ENCODE measurements at places on chromosomes 11 and 22.

GRCh38 chr11:266676-267439, 11.3 kb upstream of the NLRP6 start:
- H3K27me3 ChIP-seq = peaks cover 5% of the 10 kb centered on the region
- no peak for DNase-seq
- H3K4me1 ChIP-seq = no peaks in the 10 kb centered on the region
- H3K4me3 ChIP-seq = no peak overlapping the region
- H3K27ac ChIP-seq = no peak overlapping the region

DNA sequence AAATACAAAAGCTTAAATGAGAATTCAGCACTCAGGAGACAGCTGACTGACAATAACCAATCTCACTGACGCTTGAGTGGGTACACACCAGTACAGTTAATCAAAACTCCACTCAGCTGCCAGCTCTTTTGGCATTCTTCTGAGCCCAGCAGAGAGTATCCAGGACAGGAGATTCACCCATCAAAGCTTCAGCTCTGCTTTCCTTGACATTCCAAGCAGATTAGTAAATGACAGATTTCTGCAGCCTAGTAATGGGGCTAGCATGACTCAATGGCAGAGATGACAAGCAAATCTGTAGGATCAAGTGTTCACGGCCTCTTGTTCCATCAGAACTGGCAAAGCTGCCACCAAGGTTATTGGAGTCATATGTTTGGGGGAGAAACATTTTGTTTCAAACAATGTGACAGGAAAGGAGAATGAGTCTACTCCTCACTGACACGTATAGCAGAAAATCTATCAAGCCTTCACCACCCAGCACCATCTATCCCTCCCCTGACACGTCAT, 420.0 kb downstream of the DYNC2H1 start:
- H3K36me3 ChIP-seq = no peaks in the 10 kb centered on the region
- H3K4me1 ChIP-seq = peaks cover 6% of the 10 kb centered on the region
- DNase-seq = no peak

DNA sequence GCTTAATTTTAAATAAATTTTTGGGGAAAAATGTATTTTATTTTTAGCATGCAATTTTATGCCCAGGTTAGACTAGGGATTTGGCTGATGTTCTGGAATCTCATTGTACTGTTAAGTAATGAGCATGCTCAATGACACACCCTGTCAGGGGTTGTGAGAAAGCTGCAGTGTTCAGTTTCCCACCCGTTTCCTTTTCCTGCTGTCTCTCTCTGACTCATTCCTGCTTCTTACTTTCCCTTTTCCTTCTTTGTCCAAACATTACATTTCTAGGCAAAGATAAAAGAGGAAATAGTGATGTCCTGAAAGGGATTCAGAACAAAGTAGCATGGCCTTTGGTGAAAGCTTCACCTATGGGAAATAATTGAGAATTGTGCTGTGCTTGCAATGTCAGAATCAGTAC, 22.7 kb downstream of the OOSP3 start:
- no peak for DNase-seq
- no peak overlapping the region for H3K27ac ChIP-seq
- no peaks in the 10 kb centered on the region for H3K4me1 ChIP-seq
- no peaks in the 10 kb centered on the region for H3K27me3 ChIP-seq

- H3K36me3 ChIP-seq = no peaks in the 10 kb centered on the region
- DNase-seq = no peak
- no peak overlapping the region for H3K4me3 ChIP-seq
Observed at GRCh38 chr22:29313126-29313575, 2.3 kb downstream of the RASL10A start.

GRCh38 chr22:35482974-35483373, 57.7 kb upstream of the RASD2 start:
- H3K27me3 ChIP-seq = no peaks in the 10 kb centered on the region
- no peak overlapping the region for H3K4me3 ChIP-seq
- H3K27ac ChIP-seq = no peak overlapping the region
- H3K36me3 ChIP-seq = no peaks in the 10 kb centered on the region
- H3K4me1 ChIP-seq = no peaks in the 10 kb centered on the region

DNA sequence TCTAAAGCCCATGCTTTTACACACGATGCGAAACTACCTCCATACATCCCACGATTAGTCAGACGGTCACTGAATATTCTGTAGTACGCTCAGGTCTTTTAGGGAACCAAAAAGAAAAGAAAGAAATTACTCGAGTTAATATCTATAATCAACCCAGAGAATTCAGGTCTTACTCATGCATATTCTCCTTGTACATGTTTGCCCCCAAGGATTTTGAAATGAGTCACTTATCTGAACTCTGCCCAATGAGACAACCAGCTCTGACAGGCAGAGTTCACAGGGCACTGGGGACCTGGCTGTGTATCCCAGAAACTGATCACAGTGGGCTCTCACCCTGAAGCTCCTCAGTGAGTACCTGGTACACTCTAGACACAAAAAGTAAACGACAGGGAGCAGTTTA, 29.2 kb downstream of the RASSF10 start:
- no peak overlapping the region for H3K27ac ChIP-seq
- peaks cover 3% of the 10 kb centered on the region for H3K4me1 ChIP-seq
- H3K27me3 ChIP-seq = peaks cover 15% of the 10 kb centered on the region
- no peak overlapping the region for H3K4me3 ChIP-seq
- no peak for DNase-seq

- no peak overlapping the region for H3K4me3 ChIP-seq
- no peaks in the 10 kb centered on the region for H3K36me3 ChIP-seq
- no peaks in the 10 kb centered on the region for H3K4me1 ChIP-seq
- H3K27me3 ChIP-seq = no peaks in the 10 kb centered on the region
- DNase-seq = no peak
- no peak overlapping the region for H3K27ac ChIP-seq
Observed at GRCh38 chr22:32518381-32518780, 43.8 kb downstream of the FBXO7 start.

DNA sequence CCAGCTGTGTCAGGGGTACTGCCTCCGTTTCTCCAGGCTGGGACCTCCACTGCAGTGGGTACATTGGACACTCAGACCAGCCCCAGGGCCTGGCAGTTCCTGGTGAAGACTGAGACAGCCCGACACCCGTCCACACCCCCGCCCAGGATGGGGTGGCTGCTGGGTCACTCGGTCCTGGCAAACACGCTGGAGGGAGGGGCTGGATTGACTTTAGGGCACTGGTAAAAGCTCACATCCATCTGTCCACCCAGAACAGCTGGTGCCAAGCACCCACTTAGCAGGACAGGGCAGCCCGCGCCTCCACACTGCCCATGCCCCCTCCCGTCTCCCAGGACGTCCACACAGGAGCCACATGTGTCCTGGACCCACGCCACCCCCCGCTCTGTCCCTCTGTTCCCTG, 10.7 kb upstream of the TBX1 start:
- H3K4me1 ChIP-seq = peaks cover 10% of the 10 kb centered on the region
- peaks cover 41% of the 10 kb centered on the region for H3K27me3 ChIP-seq
- H3K27ac ChIP-seq = no peak overlapping the region
- H3K36me3 ChIP-seq = no peaks in the 10 kb centered on the region
- no peak overlapping the region for H3K4me3 ChIP-seq

GRCh38 chr11:74905326-74905725, 43.6 kb downstream of the XRRA1 start:
- H3K4me3 ChIP-seq = no peak overlapping the region
- no peaks in the 10 kb centered on the region for H3K27me3 ChIP-seq
- H3K4me1 ChIP-seq = peaks cover 10% of the 10 kb centered on the region
- no peak for DNase-seq

GRCh38 chr11:2798951-2799761, 86.4 kb downstream of the CDKN1C start:
- H3K4me1 ChIP-seq = peaks cover 6% of the 10 kb centered on the region
- no peak overlapping the region for H3K27ac ChIP-seq
- H3K27me3 ChIP-seq = no peaks in the 10 kb centered on the region
- no peak overlapping the region for H3K4me3 ChIP-seq

GRCh38 chr11:22190827-22191463, 1.9 kb upstream of the ANO5 start:
- H3K4me1 ChIP-seq = peaks cover 8% of the 10 kb centered on the region
- H3K27me3 ChIP-seq = no peaks in the 10 kb centered on the region
- H3K27ac ChIP-seq = no peak overlapping the region
- no peaks in the 10 kb centered on the region for H3K36me3 ChIP-seq
- DNase-seq = no peak
- H3K4me3 ChIP-seq = no peak overlapping the region

GRCh38 chr22:20084547-20085413, 4.7 kb downstream of the DGCR8 start:
- H3K36me3 ChIP-seq = peaks cover 40% of the 10 kb centered on the region
- no peaks in the 10 kb centered on the region for H3K27me3 ChIP-seq
- H3K27ac ChIP-seq = peak overlapping the region; percentile 72
- no peak overlapping the region for H3K4me3 ChIP-seq
- H3K4me1 ChIP-seq = peaks cover 19% of the 10 kb centered on the region
- peak; percentile 70 for DNase-seq

GRCh38 chr22:23556026-23556620, 24.0 kb downstream of the IGLL1 start:
- no peaks in the 10 kb centered on the region for H3K4me1 ChIP-seq
- H3K27me3 ChIP-seq = no peaks in the 10 kb centered on the region
- H3K4me3 ChIP-seq = no peak overlapping the region
- DNase-seq = no peak

- peak; percentile 40 for DNase-seq
- no peaks in the 10 kb centered on the region for H3K36me3 ChIP-seq
- no peak overlapping the region for H3K4me3 ChIP-seq
- H3K27me3 ChIP-seq = no peaks in the 10 kb centered on the region
Observed at GRCh38 chr22:46661221-46661851, 41.1 kb downstream of the GRAMD4 start.

DNA sequence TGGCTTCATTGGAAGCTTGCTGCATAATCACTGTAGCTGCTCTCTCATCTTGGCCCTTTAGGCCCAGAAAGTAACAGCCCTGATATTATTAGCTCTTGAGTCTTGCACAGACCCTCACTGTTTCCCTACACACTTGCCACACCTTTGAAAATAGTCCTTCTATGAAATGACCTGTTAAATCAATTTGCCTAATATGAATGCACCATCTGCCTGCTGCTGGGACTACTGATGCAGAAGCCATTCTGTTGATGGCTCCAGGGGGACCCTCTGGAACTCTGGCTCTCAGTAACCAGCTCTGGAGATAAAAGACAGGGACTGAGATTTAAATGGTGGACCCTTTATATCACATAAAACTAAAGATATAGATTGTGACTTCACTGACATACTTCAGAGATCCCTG, 14.7 kb upstream of the AMPD3 start:
- no peaks in the 10 kb centered on the region for H3K4me1 ChIP-seq
- H3K27ac ChIP-seq = no peak overlapping the region
- no peaks in the 10 kb centered on the region for H3K27me3 ChIP-seq
- no peaks in the 10 kb centered on the region for H3K36me3 ChIP-seq
- no peak for DNase-seq

- no peaks in the 10 kb centered on the region for H3K36me3 ChIP-seq
- no peak overlapping the region for H3K4me3 ChIP-seq
- H3K27ac ChIP-seq = no peak overlapping the region
- DNase-seq = no peak
- H3K27me3 ChIP-seq = no peaks in the 10 kb centered on the region
- H3K4me1 ChIP-seq = peaks cover 4% of the 10 kb centered on the region
Observed at GRCh38 chr11:35891096-35891495, 52.8 kb upstream of the LDLRAD3 start.

GRCh38 chr11:12222055-12222792, 111.8 kb downstream of the MICAL2 start:
- H3K27me3 ChIP-seq = no peaks in the 10 kb centered on the region
- no peak overlapping the region for H3K4me3 ChIP-seq
- no peak overlapping the region for H3K27ac ChIP-seq
- DNase-seq = no peak
- H3K36me3 ChIP-seq = peaks cover 60% of the 10 kb centered on the region

DNA sequence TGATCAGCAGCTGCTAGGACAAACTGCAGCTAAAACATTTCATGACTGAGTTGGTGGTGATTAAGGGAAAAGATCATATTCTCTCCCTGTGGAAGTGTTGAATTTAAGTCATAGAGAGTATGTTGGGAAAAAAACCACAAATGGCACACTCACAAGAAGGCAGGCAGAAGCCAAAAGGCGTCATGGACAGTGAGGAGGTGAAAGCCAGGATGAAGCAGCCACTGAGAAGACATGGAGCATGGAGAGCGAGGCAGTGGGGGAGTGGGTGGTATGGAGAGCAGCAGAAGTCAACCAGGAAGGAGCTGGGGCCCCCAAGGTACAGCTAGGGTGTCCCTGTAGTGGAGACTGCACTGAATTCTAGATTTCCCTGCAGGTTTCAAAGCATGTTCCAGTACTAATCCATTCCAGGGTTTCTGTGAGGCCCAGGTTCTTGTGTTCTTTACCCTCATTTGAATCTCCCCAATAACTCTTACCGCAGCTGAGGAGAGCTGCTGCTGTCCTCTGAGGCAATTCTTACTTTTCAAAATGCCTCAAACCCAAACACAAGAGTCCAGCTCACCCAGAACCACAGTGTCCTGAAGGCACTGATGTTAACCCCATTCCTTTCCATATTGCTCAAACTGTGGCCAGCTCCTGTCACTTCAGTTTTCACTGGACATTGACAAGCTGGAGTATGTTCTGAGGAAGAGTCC, 191.8 kb upstream of the E2F8 start:
- DNase-seq = peak; percentile 93
- no peaks in the 10 kb centered on the region for H3K4me1 ChIP-seq
- H3K27me3 ChIP-seq = no peaks in the 10 kb centered on the region

DNA sequence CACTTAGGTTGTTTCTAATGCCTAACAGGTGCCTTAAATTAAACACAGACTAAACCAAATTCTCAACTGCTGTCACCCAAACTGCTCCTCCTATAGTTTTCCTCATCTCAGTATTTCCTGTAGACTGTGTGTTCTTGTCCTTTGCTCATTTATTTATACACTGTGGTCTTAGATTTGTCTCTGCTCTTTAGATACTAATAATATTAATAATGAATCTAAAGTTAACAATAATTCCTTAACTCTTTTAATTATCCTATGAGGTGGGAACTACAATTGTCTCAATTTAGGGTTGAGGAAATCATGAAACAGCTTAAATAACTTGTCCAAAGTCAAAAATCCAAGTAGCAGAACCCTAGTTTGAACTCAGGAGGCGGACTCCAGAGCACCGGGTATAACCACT, 43.9 kb upstream of the YPEL1 start:
- H3K36me3 ChIP-seq = no peaks in the 10 kb centered on the region
- no peak for DNase-seq
- H3K27me3 ChIP-seq = no peaks in the 10 kb centered on the region
- H3K4me1 ChIP-seq = no peaks in the 10 kb centered on the region
- peak overlapping the region; percentile 3 for H3K27ac ChIP-seq

- no peak for DNase-seq
- H3K27ac ChIP-seq = no peak overlapping the region
- H3K4me3 ChIP-seq = no peak overlapping the region
- no peaks in the 10 kb centered on the region for H3K27me3 ChIP-seq
- no peaks in the 10 kb centered on the region for H3K4me1 ChIP-seq
- no peaks in the 10 kb centered on the region for H3K36me3 ChIP-seq
Observed at GRCh38 chr11:32752001-32752400, 42.5 kb downstream of the CCDC73 start.

Measured in cardiac muscle cell (in vitro differentiated cells and primary cell).